Esophagus muscularis mucosa (tissue), 4 donors: ENCODE measurements at places on chromosomes 4 and X. TPM values are rescaled to one million over a fixed set of nuclear protein-coding genes. Genes with fewer than 3 reads are reported as not detected.

CYLC1 gene
- not detected for total RNA-seq

HSD17B11 gene
- total RNA-seq = 35.7 TPM

WAS gene
- total RNA-seq = 7.1 TPM

AKAP14 gene
- total RNA-seq = not detected

FGFBP2 gene
- total RNA-seq = 5.8 TPM

IL1RAPL1 gene
- 0.46 TPM for total RNA-seq

NPY2R gene
- total RNA-seq = not detected

GRCh38 chr4:129336457-129337227, 240.7 kb downstream of the C4orf33 start:
- no peaks in the 10 kb centered on the region for H3K4me1 ChIP-seq
- no peaks in the 10 kb centered on the region for H3K36me3 ChIP-seq
- DNase-seq = no peak
- H3K4me3 ChIP-seq = no peak overlapping the region
- no peaks in the 10 kb centered on the region for H3K27me3 ChIP-seq
- no peak overlapping the region for H3K27ac ChIP-seq

DNA sequence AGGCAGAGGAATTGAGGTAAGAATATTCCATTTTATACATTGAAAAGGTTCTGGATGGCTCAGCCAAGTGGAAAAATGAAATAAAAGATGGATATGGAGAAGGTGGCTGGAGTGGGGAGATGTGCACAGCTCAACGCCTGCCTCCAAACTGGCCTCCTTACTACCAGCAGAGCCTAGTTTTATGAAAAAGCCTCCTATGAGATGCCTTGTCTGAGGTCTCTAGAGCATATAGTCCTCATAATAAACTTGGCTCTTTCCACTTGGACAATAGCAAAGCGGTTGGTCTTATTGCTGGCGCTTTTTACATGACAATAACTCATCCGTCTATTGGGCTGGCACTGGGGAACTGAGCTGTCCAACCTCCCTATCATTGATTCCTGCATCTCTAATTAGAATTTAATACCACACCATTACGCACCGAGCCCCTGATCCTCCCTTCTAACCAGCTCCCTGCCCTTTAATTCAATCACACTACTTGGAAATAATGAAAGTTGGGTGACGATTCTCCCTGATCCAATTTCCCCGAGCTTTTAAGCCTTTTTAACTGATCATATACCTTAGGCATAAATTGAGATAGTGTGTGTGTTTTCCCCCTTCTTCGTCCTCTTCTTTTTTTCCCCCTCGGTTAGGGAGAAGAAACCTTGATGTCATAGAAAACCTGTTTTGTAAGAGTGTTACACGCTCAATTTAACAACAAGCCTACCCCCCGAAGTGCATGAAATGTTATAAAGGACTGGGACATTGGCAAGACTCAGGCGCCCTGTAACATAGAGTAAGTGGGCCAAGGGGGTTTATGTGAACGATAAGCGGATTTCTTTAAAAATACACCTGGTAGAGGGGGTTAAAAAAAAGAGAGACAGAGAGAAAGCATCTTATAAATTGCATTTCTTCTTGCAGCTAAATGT, at the start of gene PHOX2B:
PHOX2B (minus strand) TSS at position 155 of the 905 bp plus-strand sequence; CDS start at position 40, 115 bp downstream.
- peaks cover 22% of the 10 kb centered on the region for H3K4me1 ChIP-seq
- peaks cover 99% of the 10 kb centered on the region for H3K27me3 ChIP-seq
- DNase-seq = peak; percentile 21

DNA sequence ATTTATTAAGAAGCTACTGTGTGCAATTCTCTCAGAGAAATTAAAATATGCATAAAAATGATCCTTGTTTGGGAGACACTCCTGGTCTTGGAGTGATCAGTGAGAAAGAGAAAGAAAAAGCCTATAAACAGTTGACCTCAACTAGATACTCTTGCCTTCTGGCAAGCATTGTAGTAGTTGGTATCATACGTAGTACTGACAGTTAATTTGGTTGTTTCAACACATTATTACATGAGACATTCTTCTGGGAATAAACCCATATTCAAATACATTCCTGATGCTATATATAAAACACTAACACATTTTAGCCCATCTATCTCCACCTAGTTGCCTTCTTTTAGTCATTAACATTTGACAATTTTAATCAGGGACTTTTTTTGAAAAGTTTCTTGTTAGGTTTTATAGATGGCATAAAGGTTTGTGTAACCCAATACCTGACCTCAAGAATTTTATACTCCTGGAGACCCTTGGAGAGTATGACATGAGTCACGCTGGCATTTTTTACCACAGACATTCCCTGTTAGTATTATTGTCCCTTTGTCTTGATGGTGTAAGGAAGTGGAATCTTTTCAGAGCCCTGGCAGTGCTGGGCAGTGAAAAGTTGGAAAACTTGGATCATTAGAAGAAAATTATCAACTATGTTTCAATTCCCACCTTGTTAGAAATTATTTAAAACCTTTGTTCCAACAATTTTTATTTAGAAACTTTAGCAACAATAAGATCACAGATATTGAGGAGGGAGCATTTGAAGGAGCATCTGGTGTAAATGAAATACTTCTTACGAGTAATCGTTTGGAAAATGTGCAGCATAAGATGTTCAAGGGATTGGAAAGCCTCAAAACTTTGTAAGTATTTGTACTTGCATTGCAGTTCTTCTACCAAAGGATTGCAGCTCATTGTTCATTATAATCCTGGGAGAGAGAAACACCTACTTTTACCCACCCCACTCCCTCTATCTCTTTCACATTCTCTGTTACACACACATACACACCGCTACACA, 167.1 kb upstream of the PACRGL start:
- H3K4me3 ChIP-seq = no peak overlapping the region
- H3K27me3 ChIP-seq = no peaks in the 10 kb centered on the region
- no peak for DNase-seq
- no peaks in the 10 kb centered on the region for H3K36me3 ChIP-seq
- no peak overlapping the region for H3K27ac ChIP-seq

GRCh38 chr4:173935622-173936405, 347.7 kb downstream of the FBXO8 start:
- no peak overlapping the region for H3K4me3 ChIP-seq
- peaks cover 44% of the 10 kb centered on the region for H3K4me1 ChIP-seq
- no peaks in the 10 kb centered on the region for H3K36me3 ChIP-seq
- peak overlapping the region; percentile 74 for H3K27ac ChIP-seq
- DNase-seq = no peak
- no peaks in the 10 kb centered on the region for H3K27me3 ChIP-seq

- no peak overlapping the region for H3K4me3 ChIP-seq
- no peak for DNase-seq
- H3K27ac ChIP-seq = no peak overlapping the region
- H3K36me3 ChIP-seq = no peaks in the 10 kb centered on the region
- H3K4me1 ChIP-seq = no peaks in the 10 kb centered on the region
Measured at GRCh38 chr4:181301735-181302710, 941.2 kb upstream of the TENM3 start.

DNA sequence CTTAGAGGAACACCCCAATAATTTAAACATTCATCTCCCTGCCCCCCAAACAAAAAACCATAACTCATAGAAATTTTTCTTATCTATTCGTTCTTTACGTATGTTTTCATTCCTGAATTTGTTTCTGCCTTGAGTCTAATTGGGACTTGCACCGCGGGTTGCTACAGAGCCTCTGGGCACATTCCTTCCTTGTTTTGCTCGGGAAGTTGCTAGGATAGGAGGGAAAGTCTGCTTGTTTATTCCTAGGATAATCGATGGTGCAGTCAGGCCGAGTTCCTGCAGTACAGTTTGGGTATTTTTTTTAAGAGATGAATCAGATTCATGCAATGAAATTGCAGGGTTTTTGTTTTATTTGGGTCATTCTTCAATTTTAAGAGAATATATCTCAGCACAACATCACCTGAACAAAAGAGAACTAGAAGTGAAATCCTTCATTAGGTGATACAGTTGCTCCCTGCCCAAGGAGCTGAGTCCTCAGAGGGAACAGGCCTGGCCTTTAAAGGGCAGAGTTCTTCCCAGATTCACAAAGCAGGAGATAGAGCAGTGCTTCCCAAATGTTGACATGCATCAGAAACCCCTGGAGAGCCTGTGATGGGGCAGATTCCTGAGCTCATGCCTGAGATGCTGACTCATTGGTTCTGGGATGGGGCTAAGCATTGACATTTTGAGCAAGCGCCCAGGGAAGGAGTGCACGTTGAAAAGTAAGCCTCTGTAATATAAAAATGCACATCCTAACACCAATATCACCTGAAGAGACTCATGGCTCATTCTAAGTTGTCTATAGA, 114.9 kb upstream of the FAM9B start:
- H3K27ac ChIP-seq = peak overlapping the region; percentile 63
- peaks cover 30% of the 10 kb centered on the region for H3K4me1 ChIP-seq
- no peaks in the 10 kb centered on the region for H3K27me3 ChIP-seq
- no peaks in the 10 kb centered on the region for H3K36me3 ChIP-seq

DNA sequence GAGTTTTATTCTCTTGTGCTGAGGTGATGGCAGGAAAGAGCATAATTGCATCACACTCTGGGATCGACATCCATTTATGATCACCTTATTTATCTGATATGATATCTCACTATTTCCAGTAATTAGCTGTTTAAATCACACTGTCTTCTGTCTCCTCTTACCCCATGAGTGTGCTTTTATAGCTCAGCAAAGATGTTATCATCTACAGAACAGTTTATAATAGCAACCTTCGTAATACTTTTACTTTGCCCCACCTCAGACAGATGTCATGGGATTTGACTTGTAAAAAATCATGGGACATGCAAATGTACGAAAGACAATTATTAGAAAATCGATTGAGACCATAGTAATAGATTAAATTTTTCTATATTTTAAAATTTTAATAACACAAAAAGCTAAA, 1122.3 kb upstream of the PCDH10 start:
- H3K4me3 ChIP-seq = no peak overlapping the region
- no peak overlapping the region for H3K27ac ChIP-seq
- H3K36me3 ChIP-seq = no peaks in the 10 kb centered on the region
- H3K27me3 ChIP-seq = no peaks in the 10 kb centered on the region

DNA sequence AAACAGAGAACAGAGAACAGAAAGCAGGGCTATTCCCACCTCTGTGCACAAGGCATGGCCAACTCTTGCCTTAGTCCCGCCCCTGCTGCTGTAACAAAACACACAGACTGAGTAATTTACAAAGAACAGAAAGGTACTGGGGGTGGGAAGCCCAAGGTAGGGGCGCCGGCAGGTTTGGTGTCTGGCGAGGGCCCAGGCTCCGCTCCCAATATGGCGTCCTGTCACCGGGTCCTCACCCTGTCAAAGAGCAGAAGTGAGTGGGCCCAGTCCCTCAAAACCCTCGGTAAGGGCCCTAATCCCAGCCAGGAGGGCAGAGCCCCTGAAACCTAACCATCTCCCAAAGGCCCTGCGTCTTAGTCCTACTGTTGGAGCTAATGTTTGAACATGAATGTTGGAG, 71.0 kb downstream of the FAM53A start:
- no peak for DNase-seq
- no peak overlapping the region for H3K27ac ChIP-seq
- H3K4me1 ChIP-seq = no peaks in the 10 kb centered on the region
- H3K4me3 ChIP-seq = no peak overlapping the region
- H3K36me3 ChIP-seq = no peaks in the 10 kb centered on the region

DNA sequence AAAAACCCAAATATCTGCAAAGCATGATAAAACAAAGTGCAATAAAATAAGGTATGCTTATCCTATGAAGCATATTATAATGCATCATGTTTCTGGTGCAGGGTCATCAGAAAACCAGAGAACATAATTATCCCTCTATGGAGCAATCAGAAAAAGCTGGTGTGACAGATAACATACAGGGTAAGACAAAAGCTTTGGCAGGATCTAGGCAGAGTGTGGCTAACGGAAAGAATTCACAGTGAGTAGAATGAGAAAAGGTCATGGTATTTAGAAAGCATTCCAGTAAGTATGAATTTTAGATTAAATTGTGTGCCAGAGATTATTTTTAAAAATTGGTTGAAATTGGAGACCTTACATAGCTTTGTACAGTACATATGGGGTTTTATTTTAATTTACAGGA, 29.0 kb upstream of the UGT2B4 start:
- H3K27me3 ChIP-seq = no peaks in the 10 kb centered on the region
- H3K4me3 ChIP-seq = no peak overlapping the region
- DNase-seq = no peak

- H3K36me3 ChIP-seq = no peaks in the 10 kb centered on the region
- no peak overlapping the region for H3K27ac ChIP-seq
- H3K4me3 ChIP-seq = no peak overlapping the region
- no peaks in the 10 kb centered on the region for H3K4me1 ChIP-seq
- DNase-seq = no peak
Measured at GRCh38 chr4:154911097-154911496, 130.0 kb downstream of the RBM46 start.
